ENCODE measurements at places on chromosomes 7 and 10.

DNA sequence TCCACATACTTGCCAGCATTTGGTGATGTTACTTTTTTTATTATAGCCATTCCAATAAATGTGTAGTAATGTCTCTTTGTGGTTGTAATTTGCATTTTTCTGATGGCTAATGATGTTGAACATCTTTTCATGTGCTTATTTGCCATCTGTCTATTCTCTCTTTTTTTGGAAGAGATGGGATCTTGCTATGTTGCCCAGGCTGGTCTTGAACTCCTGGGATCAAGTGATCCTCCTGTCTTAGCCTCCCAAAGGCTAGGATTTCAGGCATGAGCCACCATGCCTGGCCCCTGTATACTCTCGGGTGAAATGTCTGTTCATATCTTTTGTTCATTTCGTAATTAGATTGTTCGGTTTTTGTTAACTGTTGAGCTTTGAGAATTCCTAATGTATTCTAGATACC, 3.4 kb downstream of the OGDH start:
- no peak for DNase-seq

GRCh38 chr7:69860941-69861622, 262.8 kb downstream of the AUTS2 start:
- no peak for DNase-seq

DNA sequence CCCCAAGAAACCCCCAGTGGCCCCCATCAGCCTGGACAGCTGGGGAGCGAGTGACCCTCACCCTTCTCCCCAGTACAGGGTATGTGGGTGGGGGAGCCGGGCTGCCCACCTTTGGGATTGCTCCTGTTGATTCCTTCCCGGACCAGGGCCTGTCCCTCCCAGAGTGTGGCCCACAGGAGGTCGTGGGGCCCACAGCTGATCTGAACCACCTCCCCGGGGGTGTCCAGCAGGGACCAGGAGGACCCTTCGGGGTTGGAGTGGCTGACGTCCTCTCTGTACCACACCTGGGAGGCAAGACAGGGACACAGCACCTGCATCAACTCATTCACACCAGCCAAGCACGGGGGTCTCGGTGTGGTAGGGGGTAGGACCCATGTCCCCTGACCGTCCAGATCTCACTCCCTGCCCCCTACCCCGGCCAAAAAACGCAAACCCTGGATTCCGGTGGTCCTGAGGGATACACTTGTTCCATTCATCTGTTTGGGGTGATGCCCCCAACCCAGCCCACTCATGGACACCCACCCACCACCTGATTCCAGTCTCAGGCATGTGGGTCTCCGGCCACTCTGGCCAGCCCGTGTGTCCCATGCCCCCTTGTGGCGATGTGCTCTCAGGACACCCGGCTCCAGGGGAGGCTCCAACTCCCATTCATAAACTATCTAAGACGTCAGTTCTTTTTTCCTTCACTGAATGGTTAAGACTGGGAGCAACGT, 10.9 kb downstream of the TECPR1 start:
- peak; percentile 15 for DNase-seq

DNA sequence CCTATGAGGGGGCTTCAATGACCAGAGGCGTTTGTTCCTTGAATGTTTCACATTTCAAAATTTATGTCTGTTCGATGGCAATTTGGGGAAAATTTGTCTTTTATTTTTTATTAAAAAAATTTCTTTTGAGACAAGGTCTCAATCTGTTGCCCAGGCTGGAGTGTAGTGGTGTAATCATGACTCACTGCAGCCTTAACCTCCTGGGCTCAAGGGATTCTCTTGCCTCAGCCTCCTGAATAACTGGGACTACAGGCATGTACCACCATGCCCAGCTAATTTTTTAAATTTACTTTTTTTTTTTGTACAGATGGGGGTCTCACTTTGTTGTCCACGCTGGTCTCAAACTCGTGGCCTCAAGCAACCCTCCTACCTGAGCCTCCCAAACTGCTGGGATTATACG, 39.7 kb downstream of the OTUD1 start:
- DNase-seq: no peak

DNA sequence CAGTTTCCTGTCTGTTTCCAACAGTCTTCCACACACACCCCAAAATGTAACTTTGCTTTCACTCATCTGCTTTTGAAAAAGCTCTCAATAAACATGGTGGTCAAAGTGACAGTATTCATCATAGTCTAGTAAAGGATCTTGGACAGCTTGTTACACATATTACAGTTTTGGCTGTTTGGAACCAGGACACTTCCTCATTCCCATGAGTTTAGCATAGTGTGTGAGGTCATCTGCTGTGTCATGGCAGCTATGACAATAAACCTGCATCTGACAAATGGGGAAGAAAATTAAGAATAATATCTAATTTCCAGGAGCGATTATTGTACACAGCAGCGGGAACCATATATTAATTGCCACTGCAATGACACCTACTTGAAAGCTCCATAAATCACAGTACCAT, 184.3 kb upstream of the SLC26A5 start:
- no peak for DNase-seq

GRCh38 chr7:13880789-13881188, 108.7 kb downstream of the ETV1 start:
- no peak for DNase-seq

- DNase-seq: no peak
Measured at GRCh38 chr7:45082031-45082830, 6.5 kb downstream of the NACAD start.

GRCh38 chr7:25643286-25643685, 415.0 kb upstream of the NPVF start:
- DNase-seq: no peak

DNA sequence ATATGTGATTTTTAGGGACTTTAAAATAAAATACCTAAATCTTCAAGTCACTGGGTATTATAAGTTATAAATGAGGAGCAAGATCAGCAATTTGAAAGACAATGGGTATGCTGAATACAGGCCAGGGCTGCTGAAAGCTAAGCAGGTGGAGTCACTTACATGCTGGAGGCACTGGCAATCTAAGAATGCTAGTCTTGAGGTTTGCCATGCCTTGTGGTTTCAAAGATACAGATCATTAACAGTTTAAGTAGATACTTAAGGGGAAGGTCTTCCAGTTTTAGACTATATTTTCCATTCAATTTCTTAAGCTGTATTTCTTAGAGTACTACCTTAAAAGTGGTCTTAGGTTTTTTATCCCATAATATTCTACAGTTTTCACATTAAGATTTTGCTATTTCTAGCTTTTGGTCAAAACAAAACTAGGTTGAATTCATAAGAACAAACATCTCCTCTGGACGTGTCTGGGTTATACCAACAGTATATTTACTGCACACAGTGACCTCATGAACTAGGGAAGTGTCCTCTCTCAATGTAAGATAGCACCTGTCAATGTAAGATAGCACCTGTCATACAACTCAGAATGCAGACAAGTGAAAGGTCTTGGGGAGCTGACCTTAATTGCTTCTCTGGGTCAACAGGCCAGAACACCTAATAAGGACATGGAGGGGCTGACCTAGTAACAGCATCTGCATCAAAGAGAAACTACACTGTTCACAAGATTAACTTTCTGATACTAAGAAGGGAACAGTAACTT, 2.0 kb downstream of the SRI start:
- no peak for DNase-seq

GRCh38 chr10:87913156-87913921, 49.9 kb downstream of the PTEN start:
- DNase-seq: no peak

DNA sequence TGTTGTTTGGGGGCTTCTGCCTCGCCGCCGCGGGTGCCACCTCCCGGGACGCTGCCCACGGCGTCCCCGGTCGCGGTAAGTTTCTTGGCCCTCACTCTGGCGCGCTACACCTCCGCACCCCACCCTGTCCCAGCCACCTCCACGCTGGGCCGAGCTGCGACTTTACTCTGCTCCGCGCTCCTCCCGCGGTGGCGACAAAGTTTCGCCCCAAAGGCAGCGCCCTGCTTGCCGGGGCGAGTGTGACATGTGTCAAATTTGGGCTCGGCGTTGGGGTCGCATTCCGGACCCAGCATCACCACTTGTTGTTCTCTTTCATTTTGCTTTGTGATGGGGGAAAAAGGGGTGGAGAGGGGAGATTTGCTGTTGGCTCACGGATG, 167.7 kb upstream of the PPP1R3A start:
- no peak for DNase-seq

Data from activated CD4-positive, alpha-beta T cell treated with anti-CD3 and anti-CD28 coated beads, Interleukin-2, amount 50 U/mL, for 1 hour (primary cell).